ENCODE measurements at places on chromosomes 3 and 15.

- DNase-seq: no peak
These were observed 79.5 kb upstream of the LIPC start for GRCh38 chr15:58352026-58352929.

GRCh38 chr3:45841757-45842491 is at the start of gene LZTFL1:
Gene LZTFL1, minus strand, starts transcription at chr3:45842119. Its CDS starts 128 bp downstream, at chr3:45841991.
- peak; percentile 97 for DNase-seq

DNA sequence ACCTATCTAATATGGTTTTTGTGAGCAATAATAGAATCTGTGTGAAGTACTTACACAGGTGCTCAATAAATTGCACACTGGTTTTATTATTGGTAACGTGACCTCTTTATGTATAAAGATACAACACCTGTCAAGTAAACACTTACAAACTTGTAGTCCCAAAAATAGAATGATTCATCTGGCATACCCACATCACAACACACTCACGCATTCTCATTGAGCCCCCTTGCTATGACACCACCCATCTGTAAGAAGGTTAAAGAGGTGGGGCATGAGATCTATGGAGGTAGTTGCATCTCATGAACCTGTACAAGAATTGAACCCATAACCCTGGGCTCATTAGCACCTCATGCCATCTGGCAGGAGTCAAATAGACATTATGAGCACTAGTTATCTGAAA is 134.9 kb upstream of the THBS1 start:
- no peak for DNase-seq

DNA sequence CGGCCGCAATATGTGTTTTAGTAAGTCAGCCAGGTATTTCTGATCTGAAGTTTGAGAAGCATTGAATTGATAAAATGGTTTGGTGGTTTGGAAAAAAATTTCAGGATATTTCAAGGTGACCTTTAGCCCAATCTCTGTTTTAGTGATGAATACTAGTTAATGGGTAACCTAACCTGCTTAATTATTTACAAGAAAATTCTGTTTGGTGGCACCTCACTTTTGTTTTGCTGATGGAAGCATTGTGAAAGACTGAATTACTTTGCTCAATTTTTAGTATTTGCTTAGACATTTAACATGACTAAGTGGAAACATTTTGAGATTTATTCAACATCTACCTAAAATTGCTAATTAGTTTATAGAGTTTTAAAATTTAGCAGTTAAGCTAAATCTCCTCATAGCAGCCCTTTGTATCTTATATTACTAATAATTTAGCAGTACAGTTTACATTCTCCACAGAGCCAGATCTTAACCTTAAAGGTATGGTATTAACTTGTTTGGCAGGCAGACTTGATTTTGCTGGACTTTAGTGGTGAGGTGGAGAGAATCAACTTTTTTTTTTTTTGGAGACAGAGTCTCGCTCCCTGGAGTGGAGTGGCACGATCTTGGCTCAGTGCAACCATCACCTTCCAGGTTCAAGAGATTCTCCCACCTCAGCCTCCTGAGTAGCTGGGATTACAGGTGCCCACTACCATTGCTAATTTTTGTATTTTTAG is 35.4 kb downstream of the GRAMD1C start:
- DNase-seq: no peak

DNA sequence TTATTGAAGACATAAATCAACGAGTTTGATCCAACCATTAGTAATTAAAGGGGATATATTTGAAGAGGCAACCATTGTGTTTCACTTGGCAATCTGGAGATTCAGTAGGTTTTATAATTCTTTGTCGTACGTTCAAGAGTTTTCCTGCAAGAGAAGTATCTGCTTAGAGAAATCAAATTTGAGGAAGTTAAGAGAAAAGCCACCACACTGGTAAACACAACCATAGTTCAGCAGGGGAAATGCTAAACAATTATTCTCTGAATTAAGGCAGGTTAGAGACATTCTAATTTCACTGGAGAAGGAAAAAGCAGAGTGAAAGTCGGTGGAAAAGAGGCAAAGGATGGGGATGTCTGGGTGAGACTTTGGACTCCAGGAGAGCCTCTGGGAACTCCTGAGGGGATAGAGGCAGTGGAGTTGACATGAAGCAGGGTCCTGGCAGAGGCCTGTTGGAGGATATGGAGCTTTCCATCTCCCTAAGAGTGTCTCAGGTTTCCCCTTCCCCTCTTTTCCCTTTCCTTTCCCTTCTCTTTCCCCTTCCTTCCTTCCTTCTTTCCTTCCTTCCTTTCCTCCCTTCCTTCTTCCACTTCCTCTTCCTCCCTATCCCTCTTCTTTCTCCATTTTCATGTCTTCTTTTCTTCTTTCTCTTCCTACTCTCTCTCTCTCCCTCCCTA is 26.5 kb downstream of the SPINK8 start:
- DNase-seq: no peak

- peak; percentile 60 for DNase-seq
These were observed 214.9 kb upstream of the ARRDC4 start for GRCh38 chr15:97745481-97746071.

- DNase-seq: no peak
These were observed 20.9 kb upstream of the SPPL2A start for GRCh38 chr15:50786438-50786837.

GRCh38 chr3:153257673-153258351 is 95.8 kb downstream of the RAP2B start:
- DNase-seq: no peak

- no peak for DNase-seq
These were observed 26.5 kb upstream of the TCF12 start for GRCh38 chr15:56891852-56892440.

DNA sequence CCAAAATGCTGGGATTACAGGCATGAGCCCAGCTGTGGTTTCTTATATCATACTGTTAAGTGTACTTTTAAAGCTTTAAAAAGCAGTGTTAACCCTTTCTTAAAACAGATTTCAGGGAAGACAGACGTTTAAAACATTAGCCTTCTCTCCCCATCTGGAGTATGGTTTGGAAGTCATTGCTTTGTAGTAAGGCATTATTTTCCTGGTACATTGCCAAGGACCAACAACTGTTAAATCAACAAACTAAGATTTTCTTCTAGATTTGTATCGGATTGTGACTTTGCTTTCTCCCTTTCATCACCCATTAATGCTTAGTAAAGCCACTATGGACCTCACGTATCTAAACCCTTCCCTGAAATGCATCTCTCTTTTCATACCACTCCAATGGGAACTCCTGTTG is 50.5 kb downstream of the UBE2E1 start:
- no peak for DNase-seq

- DNase-seq: no peak
These were observed 156.7 kb downstream of the CACNA1D start for GRCh38 chr3:53650928-53651661.

DNA sequence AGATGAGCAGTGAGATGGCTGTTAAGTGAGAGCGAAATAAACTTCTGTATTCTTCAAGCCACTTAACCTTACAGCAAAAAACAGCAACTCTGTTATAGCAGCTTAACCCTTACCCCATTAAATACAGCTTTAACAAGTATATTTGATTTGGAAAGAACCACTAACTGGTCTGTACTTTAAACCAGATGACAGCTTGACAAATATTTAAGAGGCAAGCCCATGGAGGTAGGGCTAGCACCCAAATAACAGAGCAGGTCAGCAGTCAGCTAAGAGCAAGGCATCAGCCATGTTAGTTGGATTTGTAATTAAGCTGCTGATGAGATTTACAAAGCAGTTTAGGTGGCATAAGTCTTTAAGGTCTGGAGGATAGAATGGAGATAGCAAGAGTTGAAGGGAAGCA is 3.5 kb downstream of the LZTFL1 start:
- DNase-seq: no peak

DNA sequence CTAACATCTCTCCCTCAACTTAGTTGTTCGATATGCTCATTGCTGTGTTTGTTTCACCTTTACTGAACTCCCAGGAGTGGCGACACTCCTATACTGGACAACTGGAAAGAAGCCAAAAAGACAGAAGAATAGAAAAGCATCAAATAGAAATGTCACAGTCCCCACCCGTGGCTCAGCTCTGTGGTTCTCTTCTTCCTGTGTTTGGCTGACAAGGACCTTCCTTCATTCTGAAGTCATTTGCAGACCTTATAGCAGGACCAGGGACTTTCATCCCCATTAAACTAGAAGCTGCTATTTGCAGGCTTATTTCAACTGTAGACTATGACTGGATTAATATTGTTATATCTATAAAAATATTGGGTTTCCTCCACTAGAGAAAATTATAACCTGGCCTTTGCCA is 125.9 kb downstream of the NECTIN3 start:
- peak; percentile 9 for DNase-seq

- no peak for DNase-seq
These were observed 42.5 kb downstream of the CHCHD6 start for GRCh38 chr3:126746395-126747177.

DNA sequence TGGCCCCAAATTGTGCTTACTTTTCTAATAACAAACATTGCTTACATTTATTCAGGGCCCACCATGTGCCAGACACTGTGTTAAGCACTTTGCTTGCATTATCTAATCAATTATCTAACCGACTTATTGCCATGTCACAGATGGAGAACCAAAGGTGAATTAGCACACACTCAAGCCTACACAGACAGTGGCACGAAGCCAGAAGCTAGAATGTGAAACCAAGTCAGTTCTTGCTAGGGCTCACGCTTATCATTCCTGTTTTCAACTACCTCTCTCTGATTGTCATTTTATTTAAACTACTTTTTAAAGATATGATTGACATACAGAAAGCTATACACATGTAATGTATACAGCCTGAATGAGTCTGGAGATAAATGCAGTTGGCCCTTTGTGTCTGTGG is 215.7 kb upstream of the CFAP20DC start:
- DNase-seq: no peak

GRCh38 chr3:3707858-3708768 is 91.1 kb upstream of the LRRN1 start:
- no peak for DNase-seq

DNA sequence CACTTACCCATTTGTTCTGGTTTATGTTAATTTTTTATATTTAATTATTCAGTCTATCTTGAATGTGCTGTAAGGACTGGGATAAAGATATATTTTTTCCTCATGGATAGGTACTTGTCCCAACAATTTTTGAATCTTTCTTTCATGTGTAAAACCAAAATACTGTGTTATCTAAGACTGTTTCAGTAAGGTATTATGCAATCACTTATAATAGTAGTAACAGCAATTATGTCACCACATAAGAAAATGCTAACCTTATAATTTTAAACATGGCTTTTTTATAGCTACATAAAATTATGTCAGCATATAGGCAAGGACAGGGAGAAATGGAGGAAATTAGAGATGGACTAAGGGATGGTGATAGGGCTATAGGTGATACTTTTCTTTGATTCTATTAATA is 2.9 kb upstream of the CTDSPL start:
- DNase-seq: no peak

GRCh38 chr3:67034371-67034770 is 36.3 kb downstream of the KBTBD8 start:
- no peak for DNase-seq

GRCh38 chr15:100686725-100687473 is 84.5 kb downstream of the ASB7 start:
- DNase-seq: no peak

GRCh38 chr15:81511138-81511537 is 137.1 kb upstream of the TMC3 start:
- DNase-seq: no peak

GRCh38 chr3:185713015-185713414 is 111.8 kb downstream of the IGF2BP2 start:
- DNase-seq: no peak

DNA sequence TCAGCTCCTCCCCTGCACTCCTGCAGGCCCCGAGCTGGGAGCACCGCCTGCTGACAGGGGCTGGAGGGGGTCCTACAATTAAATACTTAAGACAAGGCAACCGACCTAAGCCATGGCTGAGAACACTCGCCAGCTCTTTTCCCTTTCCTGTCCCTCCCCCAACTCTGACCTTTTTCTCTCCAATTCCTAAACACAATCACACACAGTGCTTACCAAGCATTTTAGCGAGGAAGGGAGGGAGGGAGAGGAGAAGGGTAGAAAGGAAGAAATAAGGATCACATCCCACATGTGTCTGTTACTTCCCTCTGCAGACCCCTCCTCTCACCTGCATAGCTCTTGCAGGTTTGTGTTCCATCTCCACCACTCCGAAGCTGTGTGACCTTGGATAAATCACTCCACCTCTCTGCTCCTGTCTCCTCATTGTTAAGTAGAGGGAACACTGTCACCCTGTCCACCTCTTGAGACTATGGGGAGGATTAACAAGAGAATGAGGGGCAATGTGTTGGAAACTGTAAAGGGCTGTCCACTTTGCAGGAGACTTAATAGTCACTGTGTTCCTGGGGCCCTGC is 63.6 kb downstream of the CYP11A1 start:
- DNase-seq: no peak

DNA sequence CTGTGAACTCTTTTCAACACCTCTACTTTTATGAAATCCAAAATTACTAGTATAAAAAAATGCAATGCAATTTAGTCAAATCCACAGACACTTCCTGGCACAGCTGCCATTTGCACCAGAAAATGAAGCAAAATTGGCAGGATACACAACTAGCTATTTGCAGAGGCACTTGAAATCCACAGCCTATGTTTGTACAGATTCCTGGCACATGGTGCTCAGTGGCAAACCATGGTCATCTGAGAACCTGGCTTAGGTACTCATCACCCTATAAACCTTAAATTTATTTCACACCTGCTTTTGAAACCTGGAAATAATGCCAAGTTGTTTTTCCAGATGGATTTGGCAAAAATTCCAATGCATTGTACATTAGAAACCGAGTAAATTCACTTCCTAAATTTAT is 20.2 kb upstream of the PPM1L start:
- no peak for DNase-seq

DNA sequence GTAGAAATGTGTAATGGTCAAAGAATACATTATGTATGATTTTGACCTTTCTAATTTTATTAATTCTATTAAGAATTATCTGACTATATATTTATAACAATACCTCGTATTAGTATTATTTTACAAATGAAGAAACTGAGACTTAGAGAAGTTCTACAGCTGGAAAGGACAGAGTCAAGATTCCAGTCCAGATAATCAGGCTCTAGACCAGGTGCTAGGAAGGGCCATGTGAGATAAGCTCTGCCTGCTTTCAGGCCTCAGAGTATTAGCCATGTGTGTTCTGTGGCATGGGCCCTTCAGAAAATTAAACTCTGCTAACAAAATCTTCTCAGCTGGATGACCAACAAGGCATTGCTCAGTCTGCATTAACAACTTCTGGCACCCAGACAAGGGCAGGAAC is 87.5 kb downstream of the CD200R1L start:
- no peak for DNase-seq

DNA sequence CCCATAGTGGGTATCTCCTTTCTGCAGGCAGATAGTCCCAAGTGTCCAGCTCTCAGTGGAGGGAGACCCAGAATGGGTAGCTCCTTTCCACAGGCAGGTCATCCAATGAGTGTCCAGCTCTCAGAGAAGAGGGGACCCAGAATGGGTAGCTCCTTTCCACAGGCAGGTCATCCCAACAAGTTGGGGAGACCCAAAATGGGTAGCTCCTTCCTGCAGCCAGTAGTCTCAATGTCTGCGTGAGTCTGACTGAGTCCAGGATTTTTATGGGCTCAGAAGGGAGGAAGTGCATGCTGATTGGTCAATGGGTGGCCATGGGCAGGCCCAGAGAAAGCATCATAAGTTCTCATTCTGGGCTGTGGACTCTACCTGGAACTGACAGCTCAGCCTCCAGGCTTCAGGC is 150.7 kb upstream of the P2RY1 start:
- DNase-seq: no peak

- no peak for DNase-seq
These were observed 36.2 kb downstream of the SSR3 start for GRCh38 chr3:156518726-156519125.
